ENCODE measurements at places on chromosomes 4 and X.

DNA sequence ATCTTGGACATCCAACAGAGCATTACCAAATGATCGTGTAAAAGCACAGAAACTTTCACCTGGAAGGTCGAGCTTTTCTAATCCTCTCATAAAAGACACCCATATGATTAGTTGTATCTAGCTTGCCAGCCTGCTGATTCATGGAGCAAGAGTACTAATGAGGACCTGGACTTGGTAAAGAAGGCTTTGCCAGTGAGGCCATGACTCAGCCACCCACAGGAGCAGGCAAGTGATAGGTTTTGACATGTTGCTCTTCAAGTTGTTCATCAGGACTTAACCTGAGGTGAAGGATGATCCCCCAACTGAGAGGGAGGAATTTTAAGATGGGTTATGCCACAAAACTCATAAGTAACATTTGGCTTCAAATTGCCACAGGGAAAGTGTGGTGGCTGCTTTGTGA, 24.7 kb upstream of the EPGN start:
- DNase-seq: no peak

- DNase-seq: no peak
Observed at GRCh38 chr4:60216752-60217151, 983.4 kb upstream of the ADGRL3 start.

DNA sequence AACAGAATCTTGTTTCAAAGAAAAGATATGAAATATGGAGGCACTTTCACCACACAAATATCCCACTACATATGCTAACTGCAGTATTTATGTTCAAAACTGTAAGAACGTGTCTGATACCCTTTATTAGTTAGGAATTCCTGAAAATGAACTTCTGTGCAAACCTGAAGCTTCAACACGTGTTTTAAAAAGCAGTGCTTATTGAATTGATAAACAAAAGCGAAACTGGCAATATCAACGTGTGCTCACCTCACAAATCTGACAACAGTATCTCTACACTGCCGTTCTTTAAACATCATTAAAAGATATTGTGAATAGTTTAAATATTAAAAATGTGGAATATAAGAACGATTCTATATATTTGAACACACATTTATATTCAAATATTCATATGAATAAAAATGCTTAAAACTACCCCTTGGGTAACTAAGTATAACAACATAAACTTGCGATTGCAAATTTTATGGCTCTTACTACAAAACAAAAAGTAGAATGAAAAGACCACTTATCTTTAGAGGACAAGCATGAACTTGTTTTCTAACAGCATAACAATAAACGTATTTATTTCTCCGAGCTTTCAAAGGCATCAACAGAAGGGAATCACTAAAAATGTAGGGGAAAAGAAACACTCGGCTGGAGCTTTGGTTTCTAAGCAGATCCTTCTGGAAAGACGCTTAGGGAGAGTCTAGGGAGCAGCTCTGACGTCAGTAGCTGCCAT, at the start of gene LRP2BP:
Gene LRP2BP, minus strand, starts transcription at position 687 of the 718 bp plus-strand sequence. CDS start 17,738 bp downstream, outside the sequence.
- no peak for DNase-seq

- DNase-seq: no peak
Observed at GRCh38 chrX:40152741-40153344, 55.1 kb upstream of the BCOR start.

DNA sequence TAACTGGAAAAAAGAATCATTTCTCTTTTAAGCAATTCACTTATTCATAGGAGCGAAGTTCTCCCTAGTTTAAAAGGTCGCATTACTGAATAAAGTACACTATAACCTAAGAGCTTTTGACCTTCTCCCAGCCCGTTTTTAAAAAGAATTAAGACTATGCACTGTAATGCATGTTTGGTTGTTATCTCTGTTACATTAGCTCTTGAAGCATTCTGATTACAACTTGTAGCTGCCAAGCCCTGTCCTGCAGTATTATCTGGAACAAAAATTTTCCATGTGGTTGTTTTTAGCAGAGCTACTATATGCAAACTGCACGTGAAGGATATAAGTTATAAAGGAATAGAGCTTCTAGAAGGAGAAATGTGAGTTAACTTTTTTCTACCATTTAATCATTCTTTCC, 8.1 kb downstream of the GAB1 start:
- DNase-seq: no peak

GRCh38 chr4:40307627-40308497, 27.3 kb upstream of the CHRNA9 start:
- DNase-seq: peak; percentile 35

DNA sequence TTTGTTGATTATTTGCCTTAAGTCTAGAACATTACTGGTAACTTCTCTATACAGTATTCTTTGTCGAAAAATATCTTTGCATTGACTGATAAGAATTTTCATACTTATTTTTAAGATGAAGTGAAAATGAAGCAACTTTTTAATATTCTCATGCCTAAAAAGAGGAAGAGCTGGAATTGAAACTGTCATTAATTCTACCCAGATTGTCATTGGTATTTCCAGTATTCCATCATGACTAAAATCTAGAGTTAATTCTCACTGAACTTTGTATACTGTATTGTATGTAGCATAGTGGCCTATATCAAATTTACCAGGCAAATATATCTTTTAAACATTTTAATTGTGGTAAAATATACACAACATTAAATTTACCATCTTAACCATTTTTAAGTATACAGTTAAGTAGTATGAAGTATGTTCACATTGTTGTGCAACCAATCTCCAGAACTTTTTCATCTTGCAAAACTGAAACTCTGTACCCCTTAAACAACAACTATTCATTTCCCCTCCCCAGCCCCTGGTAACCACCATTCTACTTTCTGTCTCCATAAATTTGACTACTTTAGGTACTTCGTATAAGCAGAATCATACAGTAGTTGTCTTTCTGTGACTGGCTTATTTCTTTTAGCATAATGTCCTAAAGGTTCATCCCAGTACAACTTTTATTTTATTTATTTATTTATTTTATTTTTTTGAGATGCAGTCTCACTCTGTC, 24.3 kb upstream of the ZNF41 start:
- DNase-seq: no peak

DNA sequence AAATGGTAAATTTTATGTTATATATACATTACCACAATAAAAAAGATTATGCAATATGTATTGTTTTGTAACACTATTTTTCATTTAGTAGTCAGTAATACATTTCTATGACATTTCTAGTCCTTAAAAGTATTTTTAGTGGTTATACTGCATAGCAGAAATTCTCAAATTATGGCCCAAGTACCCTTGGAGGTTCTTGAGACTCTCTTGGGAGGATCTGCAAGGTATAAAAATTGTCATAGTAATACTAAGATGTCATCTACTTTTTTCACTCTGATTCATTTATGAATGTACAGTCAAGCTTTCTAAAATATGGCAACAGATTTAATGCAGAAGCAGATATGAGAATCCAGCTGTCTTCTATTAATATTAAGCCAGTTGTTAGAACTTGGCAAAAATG, 138.6 kb upstream of the NAP1L5 start:
- DNase-seq: no peak

DNA sequence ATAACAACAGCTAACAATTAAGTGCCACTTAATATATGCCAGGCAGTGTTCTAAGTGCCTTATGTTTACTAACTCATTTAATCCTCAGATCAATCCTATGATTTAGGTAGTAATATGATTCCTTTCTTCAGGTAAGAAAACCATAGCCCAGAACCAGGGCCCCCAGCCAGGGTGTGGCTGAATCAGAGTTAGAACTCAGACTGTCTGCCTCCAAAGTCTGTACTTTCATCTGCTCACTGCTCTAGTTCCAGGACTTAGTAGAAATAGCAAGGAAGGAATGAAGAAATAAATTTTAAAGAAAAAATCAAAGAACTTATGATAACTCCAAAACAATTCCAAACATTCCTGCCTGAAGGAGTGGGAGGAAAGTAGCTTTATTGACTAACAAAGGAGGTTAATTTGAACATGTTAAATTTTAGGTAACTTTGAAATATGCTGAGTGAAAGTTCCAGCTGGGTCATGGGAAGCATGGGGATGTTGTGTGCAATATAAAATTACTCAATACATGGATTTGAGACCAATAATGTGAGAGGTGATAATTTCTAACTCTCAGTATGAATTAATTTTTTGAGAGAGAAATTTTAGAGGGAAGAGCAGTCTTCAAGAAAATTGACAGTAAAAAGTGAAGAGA, 8.8 kb upstream of the ADH1C start:
- no peak for DNase-seq

DNA sequence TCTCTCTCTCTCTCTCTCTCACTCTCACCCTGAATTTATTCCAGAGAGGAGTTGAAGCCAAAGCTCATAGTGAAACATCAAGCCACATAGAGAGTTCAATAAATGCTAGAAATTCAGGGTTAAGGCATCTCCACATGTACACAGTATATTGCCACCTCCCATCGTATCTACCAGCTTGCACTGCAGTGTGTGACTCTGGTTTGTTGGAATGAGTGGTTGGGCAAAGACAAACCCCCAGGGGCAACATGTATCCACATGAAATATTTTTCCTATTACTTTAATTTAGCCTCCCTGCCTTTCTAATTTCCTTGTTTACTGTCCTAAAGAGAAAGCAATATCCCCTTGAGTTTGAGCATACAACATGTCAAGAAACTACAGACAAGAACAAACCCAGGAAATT, 247.3 kb downstream of the SPATA18 start:
- DNase-seq: no peak

DNA sequence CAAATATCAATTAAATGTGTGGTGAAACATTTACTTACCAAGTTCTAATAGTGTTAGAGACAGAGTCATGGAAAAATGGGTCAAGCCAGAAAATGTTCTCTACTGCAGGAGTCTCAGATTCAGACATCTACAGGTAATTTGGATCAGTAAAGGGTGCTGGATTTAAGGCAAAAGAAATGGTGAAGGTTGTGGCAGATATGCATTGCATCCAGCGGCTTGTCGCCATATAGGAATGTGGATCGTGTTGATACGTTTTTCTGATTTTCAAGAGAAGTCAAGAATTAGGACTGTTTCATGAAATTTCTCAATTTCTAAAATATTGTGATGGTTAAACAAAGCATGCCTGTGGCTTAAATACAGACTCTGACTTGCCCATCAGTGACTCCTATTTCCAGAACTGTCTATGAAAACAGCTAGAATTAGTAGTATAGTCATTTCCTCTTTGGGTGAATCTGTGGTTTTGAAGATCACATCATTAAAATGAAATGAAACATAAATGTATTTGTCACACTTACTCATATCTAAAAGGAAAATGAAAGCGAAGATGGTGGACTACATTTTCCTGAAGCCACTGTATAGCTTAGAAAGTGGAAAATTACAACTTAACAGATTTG, 110.1 kb upstream of the VEGFC start:
- no peak for DNase-seq

DNA sequence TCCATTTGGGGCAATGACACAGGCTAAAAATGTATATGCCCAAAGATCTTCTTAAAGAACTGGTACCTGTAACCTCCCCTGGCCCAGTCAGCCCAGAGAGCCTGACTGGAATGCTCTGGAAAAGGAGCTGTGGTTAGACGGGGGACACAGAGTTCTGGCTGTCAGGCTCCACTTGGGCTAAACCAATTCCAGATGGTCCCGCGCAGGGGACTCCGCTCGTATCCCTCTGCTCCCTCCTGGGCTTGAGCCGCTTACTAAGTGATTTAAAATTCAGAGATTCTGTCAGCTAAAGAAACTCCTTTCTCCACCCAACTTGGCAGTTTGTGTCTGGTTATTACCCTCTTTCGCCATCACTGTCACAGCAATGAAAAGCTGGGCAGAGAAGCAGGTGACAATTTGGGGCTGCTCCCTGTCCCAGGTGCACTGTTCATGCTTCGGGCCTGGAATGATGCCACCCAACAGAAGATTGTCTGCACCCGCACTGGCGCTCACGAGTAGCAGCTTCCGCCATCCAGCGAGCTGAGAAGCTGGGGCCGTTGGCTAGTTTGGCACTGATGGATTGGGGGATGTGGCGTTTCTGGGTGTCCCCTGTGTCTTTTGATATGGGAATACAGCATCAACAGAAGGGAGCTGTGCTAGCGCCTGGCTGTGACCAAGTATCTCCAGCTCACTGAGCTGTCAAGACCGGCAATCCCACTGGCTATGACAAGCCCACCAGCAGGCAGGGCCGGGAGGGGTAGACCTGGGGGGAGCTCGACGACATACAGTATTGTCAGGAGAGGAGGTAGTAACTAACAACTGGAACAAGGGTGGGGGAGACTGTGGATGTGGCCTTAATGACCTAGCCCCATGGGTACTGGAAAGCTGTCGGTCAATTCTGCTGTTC, 6.7 kb upstream of the IRAK1 start:
- DNase-seq: no peak

DNA sequence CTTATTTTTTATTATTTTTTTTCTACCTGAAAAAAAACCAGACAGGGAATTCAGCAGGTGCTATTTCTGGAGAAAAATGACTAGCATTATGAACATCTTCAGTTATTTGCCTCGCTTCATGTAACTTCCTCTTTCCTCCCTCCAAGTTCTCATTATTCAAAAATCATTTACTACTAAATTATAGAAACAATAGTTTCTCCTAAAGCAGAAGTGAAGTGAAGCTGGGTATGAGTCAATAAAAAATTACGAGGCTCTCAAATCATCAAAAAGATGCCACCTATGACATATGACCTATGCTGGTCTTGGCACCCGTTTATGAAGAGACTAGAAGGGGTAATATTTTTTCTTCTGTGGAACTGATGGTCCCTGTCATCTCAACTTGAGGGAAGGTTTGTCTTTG, 145.0 kb upstream of the AADAT start:
- DNase-seq: no peak

GRCh38 chr4:183515411-183515810, 10.6 kb downstream of the ING2 start:
- DNase-seq: no peak

GRCh38 chr4:82043081-82043808, 330.5 kb downstream of the HNRNPD start:
- no peak for DNase-seq

DNA sequence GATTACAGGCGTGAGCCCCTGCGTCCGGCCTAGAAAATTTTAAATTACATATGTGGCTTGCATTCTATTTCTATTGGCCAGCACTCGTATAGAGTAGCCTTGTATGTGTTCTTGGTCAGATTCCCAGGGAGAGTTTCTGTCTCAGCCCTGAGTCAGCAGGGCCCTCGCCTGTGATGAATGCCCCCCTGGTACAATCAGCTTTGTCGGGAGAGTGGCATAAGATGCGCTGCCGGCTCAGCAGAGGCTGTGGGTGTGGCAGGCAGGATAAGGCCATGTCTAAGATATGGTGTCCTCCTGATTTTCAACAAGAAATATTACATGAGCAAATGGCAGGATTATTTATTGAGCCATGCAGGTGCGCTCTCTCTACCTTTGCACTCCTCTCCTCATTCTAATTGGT, 1.6 kb upstream of the REELD1 start:
- DNase-seq: no peak
